ENCODE measurements at places on chromosomes 5 and 9.

DNA sequence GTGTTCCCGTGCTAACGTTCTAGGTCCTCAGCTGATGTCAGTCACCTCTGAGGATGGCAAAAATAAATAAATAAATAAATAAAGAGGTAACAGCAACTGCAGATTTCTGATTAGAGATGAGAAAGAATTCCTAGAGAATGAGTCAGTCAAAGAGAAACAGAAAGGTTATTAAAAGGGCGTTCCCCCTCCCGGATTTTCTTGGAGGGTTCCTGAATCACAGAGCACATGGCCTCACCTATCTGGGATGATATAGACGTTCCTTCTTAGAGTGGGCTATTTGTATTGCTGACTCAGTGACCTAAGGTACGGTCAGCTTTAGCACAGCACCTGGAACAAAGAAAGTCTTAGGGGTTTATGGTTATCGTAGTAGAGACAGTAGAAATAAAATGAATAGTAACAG, 30.6 kb downstream of the HTR4 start:
- DNase-seq, result no peak

DNA sequence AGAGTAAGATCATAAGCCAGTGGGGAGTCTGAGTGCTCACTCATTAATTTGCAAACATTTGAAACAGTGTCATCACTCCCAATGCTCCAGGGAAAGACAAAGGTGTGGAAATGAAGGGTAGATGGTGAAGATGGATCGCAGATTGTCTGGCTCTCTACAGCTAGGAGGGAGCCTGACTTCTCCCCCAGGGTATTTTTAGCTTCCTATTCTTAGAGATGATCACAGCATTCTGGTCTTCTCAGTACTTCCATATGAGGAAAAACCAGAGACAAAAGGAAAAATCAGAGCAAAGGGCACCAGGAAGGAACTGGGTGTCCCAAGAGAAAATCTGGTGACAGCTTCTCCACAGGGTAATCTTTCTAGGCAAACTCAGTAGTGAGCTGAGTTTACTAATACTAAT, 401.9 kb upstream of the GRIA1 start:
- no peak for DNase-seq

DNA sequence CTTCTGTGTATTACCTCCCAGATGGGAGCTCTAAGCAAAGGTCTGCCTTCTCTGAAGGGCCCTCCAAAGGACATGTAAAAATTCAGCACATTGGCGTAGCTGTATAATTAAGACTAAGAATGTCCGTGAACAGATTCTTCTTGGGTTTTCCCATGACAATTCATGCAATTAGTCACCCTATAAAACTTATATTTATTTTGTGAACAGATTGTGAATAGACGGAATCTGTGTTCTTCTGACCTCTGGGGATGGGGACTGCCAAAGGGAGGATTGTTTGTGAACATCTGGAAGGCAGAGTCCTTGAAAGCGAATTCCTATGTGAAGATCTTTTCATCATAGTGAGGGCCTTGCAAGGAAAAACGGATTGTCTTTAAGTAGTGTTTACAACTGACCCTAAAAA, 111.3 kb downstream of the EGFLAM start:
- peak; percentile 43 for DNase-seq

GRCh38 chr5:61758711-61759110, 426.7 kb downstream of the ZSWIM6 start:
- DNase-seq, result no peak

DNA sequence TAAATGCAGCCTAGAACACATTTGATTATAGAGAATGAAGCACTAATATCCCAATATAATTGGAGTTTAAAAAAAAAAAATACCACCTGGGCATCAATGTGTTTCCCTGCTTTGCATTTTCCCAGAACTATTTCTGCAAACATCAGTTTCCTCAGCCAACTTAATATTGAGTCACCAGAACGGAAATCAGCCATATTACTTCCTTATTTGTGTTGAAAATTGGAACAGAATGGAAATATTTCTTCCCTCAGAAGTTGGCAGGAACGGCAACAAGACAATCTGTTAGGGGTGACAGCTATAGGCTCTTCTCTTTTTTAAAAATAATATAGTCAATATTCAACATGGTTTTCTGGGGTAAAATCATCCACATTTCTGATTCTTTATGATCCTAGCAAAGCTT, 4.0 kb downstream of the MFAP3 start:
- DNase-seq, result no peak

All from NCI-H2171 treated with DMSO at 0.1 percent for 48 hours (cell line).